ENCODE measurements at places on chromosomes 11 and 22.

DNA sequence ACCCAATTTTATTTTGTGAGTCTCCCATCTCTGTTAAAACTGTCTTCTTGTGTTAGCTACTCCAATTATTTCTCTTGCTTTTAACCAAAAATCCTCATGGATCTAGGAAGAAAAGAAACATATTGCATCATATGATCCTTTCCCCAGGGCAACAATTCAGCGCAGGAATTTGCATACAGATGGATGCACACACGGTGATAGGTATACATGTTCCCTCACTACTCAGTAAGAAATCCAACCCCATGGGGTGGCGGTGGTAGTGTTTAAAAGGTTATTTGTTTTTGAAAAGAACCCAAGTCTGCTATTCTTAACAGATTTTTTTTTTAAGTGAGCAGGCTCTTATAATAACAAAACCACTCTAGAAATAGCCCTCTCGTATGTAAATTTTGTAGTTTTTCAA lies 4.2 kb upstream of the SYN3 start:
- DNase-seq, result no peak

GRCh38 chr11:90197377-90197776 lies 25.5 kb downstream of the CHORDC1 start:
- no peak for DNase-seq

DNA sequence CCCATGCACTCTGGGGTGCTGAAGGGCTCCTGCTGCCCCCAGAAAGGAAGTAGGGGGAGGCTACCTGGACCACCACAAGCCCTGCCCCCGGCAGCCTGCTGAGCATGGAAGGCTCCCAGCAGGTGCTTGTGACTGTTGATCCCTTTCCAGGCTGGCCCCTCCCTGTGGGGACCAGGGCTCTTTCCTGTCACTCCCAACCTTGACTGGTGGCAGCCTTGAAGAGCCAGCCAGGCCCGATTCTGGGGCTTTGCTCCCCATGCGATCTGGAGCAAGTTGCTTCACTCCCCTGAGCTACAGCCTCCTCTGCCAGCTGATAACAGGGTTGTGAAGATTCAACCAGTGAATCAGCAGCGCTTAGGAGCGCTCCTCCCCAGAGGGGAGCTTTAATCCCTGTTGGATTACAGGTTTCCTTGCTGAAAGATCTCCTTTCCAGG lies 4.6 kb upstream of the CST6 start:
- no peak for DNase-seq

DNA sequence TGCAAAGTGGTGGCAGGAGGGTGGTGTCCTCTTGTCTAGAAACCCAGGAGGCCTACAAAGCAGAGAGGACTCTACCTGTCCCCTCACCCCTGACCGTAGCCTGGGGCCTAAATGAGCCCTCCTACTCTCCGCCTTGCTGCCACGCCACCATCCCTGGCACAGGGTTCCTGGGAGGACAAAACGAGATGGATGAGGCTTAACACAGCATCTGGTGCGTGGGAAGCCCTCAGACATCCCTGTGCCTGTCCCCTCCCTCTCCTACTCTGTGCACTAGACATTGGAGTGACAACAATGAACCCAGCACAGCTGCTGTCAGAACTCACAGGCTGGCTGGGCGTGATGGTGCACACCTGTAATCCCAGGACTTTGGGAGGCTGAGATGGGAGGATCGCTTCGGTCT lies 36.4 kb upstream of the DKK3 start:
- no peak for DNase-seq

GRCh38 chr22:38490475-38490874 lies 15.6 kb downstream of the DDX17 start:
- no peak for DNase-seq

DNA sequence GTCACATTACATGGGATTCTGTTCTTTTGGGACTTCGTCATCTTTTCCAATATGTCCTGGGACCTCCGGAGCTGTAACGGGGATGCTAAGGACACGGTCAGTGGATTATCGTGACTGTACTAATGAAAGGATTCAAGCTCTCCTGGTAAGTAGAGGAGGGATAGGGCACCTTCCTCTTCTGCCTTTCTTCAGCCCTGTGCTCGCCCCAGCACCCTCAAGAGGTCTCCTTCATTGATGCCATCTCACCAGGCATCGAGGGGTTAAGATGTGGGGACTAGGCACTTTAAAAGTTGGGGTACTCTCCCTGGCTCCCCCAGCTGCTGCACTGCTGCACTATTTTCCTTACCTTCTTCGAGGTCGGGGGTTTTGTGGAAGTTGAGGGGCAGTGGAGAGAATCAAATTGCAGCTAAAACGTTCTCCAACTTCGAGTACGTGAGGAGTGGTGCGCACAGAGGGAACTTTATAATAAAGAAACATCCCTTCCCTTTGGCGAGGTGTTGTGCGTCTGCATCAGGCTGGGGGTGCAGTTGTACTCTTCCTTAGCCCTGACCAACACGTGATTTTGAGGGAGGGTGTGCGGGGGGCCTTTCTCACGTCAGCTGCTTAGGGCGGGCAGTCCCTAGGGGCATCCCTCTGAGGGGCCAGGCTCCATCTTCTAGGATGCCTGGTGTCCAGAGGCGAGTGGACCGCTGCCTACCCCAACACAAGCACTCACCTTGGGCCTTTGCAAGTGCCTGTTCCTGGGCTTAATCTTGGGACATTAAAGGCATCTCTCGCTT lies 96.1 kb downstream of the GRAMD1B start:
- no peak for DNase-seq

DNA sequence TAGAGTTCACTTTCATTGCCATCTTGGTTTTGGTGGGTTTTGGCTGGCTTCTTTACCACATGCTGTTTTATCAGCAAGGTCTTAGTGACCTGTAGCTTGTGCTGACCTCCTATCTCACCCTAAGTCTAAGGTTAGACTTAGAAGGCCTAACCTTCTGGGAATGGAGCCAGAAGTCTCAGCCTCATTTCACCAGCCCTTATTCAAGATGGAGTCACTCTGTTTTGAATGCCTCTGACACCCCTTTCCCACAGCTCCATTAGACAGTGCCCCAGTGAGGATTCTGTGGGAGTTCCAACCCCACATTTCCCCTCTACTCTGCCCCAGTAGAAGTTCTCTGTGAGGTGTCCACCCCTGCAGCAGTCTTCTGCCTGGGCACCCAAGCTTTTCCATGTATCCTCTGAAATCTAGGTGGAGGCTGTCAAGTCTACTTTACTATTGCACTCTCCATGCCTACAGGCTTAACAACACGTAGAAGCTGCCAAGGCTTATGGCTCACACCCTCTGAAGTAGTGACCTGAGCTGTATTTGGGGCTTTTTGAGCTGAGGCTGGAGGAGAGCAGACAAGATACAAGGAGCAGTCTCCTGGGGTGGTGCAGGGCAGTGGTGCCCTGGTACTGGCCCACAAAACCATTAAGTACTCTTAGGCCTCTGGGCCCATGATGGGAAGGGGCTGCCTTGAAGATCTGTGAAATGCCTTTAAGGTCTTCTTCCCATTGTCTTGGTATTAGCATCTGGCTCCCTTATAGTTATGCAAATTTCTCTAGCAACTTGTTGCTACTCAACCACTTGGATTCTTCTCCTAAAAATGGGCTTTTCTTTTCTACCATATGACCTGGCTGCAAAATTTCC lies 65.9 kb upstream of the SC5D start:
- DNase-seq, result no peak

DNA sequence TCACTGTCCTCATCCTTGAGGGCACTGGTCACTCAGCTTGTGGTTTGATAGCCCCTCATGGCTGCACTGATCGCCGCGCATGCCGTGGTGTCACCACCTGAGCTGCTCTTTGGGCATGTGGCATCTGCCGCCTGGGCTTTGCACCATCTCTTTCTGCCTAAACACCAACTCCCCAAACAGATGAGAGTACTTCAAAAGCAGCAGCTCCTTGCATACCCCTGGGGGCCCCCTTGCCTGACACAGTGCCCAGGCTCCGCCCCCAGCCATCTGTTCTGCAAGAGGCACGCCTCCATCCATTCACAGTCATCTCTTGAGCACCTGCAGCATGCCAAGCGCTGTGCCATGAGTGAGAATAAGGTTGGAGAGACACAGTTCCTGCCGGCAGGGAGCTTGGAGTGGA lies 104.5 kb upstream of the B3GAT1 start:
- DNase-seq, result no peak

DNA sequence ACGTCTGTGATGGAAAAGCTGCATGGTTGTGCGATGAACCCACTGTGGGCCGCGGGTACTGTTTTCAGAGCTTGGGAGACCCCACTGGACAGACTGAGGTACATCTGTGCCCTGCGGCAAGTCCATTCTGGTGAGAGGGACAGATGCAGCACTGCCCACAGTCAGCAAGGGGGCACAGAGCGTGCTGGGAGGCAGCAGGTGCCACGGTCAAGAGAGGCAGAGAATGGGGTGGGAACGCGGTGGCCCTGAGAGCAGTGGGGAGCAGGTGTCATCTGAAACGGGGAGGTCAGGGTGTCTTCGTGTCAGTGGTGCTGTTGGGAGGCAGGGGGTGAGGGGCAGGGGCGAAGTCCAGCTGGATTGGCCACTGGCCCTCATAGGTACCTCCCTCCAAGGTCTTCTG lies 32.0 kb downstream of the TBC1D22A start:
- no peak for DNase-seq

GRCh38 chr11:93740031-93740729 lies 1.1 kb downstream of the TAF1D start:
- DNase-seq, result peak; percentile 75

- no peak for DNase-seq
Measured at GRCh38 chr11:12200991-12201985, 90.9 kb downstream of the MICAL2 start.
